ENCODE measurements at places on chromosomes 1 and 21.

DNA sequence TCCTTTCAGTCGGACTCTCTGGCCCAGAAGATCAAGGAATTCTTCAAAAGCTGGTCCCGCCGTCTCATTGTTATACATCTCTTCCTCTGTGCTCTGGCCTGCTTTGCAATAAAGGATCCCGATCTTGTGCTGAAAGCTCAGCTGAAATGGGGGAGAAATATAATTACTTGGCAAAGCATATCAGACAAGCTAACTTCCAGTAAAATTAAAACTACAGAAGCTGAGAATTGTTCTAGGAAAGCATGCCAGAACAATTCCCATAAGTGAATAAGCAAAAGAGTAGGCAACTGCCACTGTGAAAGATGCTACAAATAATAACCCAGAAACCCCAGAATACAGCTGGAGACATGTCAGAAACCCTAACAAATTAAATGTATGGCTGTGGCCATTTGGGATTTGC, 146.1 kb downstream of the SIPA1L2 start:
- no peak for DNase-seq

DNA sequence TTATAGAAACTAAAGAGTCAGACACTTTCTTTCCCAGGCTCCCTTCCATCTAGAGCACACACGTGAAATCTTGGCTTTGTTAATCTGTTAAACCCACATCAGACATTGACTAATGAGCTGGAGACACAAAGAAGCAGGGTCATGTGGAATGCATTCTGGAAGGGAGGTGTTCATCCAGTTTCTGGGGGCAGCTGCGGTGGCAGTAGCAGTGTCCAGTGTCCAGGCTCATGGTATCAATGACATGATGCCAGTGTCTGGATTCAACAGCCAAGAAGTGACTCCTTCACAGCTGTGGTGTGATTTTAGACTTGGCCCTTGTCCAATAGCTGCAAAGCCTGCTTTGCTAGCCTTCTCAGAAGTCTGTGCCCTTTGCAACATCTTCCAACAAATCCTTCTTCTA, 95.2 kb downstream of the NTPCR start:
- no peak for DNase-seq

DNA sequence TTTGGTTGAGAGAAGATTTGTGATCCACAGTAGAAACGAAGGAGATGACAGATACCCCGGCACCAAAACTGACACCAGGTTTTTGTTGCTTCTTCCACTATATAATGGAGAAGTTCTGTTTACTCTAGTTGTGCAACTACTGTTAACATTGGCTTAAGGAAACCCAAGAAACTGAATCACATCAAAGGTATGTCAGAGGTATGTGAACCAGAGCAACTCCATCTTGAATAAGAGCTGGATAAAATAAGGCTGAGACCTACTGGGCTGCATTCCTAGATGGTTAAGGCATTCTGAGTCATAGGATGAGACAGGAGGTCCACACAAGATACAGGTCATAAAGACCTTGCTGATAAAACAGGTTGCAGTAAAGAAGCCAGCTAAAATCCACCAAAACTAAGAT, 173.7 kb upstream of the CAMK1G start:
- DNase-seq, result peak; percentile 77

GRCh38 chr21:43361493-43362296, 65.2 kb downstream of the SIK1 start:
- peak; percentile 44 for DNase-seq

DNA sequence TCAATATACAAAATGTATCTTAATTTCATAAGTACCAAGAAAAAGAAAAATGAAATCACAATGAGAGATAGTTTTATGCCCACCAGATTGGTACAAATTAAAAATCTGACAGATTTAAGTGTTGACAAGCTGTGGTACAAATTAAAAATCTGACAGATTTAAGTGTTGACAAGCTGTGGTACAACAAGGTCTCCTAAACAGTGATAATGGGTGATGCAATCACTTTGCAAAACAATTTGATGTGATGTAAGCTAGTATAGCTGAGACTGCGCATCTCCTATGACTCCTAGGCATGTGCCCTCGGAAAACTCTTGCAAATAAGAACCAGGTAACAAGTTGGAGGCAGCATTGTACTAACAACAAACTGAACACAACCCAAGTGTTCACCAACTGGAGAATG, 100.6 kb downstream of the LPAR3 start:
- DNase-seq, result no peak

DNA sequence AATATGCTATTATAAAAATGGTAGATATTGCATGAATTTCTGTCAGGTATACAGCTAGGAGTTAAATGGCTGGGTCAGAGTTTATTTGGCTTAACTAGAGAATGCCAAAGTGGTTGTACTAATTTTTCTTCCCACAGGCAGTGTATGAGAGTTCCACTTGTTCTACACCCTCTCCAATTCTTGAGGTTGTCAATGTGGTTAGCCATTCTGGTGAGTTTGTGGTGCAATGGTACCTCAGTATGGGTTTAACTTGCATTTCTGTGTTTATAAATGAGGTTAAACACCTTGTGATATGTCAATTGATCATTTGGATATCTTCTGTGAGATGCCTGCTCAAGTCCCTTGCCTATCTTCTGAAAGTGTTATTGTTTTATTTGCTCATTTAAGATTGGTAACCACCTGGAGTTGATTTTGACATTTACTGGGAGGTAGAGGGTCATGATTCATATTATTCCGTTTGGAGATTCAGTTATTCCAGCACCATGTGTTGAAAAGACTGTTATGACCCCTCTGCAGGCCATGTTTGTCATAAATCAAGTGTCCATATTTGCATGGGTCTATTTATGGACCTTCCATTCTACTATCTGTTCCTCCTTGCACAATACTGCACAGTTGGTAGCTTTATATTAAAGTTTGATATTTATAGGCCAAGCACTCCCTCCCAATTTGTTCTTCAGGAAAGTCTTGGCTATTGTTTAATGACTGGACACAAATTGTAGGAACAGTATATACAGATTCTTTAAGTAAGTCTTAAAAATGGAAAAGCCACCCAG, 5.8 kb downstream of the FALEC start:
- no peak for DNase-seq

GRCh38 chr1:212477680-212478466, 45.2 kb downstream of the NENF start:
- DNase-seq, result no peak

GRCh38 chr1:241531195-241532161, 700 bp upstream of the KMO start:
- DNase-seq, result peak; percentile 61

GRCh38 chr1:33180911-33181890, 642 bp downstream of the TRIM62 start:
- DNase-seq, result peak; percentile 62

- no peak for DNase-seq
Observed at GRCh38 chr1:10755970-10756521, 40.4 kb downstream of the CASZ1 start.

- DNase-seq, result no peak
Observed at GRCh38 chr1:6111571-6111970, 65.9 kb downstream of the KCNAB2 start.

GRCh38 chr21:45152265-45152746, 77.9 kb downstream of the ADARB1 start:
- DNase-seq, result no peak

GRCh38 chr1:235018720-235019444, 109.8 kb downstream of the TOMM20 start:
- DNase-seq, result no peak

GRCh38 chr1:74341702-74342339, 106.6 kb downstream of the TNNI3K start:
- no peak for DNase-seq

DNA sequence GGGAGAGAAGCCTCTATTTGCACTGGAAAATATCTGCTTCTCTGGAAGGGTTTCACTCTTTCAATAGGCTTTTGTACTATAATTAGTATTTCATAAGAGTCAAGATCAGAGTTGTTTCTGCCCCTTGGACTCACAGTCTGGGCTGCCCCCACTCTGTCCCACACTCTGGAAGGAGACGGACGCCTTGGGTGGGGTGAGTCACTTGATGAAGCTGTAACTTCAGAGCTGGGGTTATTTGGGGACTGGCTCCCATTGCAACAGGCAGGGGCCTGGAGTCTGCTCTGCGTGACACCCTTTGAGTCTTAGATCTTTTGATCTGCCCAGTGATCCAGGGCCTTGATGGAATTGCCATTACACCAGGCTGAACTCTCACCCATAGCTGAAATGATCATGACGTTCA, 4.0 kb upstream of the KCNA10 start:
- no peak for DNase-seq

All from fibroblast of skin of left quadriceps (primary cell).